CD4-positive, alpha-beta memory T cell (primary cell): ENCODE measurements at places on chromosomes 1 and 21.

DNA sequence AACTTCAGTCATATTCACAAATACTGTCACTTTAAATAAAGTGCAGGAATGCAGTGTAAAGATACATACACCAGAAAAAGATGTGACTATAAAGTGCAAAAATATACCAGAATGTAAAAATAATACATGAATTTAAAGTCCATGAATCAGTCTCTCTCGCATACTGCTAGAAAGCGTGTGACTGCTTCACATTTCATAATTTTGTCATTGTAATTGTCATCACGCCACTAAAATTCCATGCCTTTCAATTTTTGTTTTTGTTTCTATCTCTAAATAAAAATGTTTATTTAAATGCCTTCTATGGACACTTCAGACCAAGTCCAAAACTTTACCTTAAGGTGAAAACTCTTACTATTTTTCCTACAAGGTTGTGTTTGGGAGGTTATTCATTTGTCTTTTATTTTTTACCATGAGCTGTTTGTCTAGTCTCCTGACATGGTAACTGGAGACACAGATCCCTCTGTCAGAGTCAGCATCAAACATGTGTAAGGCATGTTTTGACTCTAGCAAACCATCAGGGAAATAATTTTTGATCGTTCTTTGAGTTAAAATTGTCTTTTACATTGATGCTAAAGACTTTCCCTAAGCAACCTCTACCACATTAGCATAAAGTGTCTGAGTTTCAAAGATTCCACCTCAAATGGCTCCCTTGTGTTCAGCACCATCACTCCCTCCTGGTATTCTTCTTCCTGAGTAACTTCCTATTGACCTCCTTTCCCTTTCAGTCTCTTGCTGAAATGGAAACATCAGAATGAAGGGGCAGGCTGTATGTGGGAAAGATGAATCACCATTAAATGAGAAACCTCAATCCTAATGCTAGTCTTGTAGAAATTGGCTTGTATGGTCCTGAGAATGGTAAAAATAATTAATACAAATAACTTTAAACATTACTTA, 14.0 kb upstream of the AIM2 start:
- DNase-seq, result no peak

DNA sequence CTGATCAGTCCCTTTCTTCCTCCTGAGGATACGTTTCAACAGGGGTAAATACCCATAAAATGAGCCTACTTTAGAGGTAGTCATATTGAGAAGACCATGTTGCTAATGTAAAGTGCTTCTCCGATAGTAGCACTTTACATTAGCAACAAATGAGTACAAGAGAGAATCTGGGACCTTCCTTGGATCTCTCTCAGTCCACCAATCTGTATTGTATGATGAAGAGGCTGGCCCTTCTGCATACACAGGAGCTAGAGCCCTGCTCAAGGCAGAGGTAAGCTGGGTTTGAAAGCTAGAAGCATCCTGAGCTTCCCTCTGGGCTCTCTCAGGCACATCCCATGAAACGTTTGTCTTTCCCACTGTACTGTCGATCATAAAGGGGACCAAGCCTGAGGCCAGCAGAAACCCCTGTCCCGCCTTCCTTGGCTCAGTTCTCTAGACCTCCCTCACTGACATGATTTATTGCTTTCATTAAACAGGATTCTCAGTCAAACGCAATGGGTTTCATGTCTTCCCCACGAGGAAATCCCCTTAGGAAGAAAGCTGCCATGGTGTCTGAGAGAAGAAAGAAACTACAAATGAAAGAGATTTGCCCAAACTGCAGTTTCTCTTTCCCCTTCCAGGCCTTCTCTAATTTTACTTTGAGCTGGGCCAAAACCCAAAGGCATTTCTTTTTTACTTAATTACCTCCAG, 62.8 kb upstream of the BCAR3 start:
- DNase-seq, result no peak

DNA sequence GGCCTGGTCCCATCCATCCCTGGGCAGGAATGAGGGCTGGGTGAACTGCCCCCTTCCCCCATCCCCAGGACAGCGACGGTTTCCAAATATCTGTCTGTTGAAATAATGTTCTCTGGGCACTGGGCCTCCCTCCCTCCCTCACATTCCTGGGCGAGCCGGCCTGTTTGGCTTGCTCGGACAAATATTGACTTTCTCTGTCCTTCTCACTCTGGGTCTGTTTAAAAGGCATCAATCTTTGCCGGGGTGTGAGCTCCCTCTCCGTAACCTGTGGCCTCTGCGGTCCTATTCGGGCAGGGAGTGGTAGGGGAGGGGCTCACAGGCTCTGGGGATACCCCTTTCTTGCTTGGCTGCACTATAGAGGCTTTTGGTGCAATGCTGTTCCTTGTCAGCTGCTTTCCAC, 40.2 kb downstream of the FOXD2 start:
- no peak for DNase-seq

GRCh38 chr1:17375651-17376050, 3.7 kb downstream of the PADI6 start:
- no peak for DNase-seq

- no peak for DNase-seq
Observed at GRCh38 chr21:40053007-40053406, 185.8 kb downstream of the PCP4 start.

GRCh38 chr1:178926046-178926445, 55.2 kb upstream of the ANGPTL1 start:
- no peak for DNase-seq

DNA sequence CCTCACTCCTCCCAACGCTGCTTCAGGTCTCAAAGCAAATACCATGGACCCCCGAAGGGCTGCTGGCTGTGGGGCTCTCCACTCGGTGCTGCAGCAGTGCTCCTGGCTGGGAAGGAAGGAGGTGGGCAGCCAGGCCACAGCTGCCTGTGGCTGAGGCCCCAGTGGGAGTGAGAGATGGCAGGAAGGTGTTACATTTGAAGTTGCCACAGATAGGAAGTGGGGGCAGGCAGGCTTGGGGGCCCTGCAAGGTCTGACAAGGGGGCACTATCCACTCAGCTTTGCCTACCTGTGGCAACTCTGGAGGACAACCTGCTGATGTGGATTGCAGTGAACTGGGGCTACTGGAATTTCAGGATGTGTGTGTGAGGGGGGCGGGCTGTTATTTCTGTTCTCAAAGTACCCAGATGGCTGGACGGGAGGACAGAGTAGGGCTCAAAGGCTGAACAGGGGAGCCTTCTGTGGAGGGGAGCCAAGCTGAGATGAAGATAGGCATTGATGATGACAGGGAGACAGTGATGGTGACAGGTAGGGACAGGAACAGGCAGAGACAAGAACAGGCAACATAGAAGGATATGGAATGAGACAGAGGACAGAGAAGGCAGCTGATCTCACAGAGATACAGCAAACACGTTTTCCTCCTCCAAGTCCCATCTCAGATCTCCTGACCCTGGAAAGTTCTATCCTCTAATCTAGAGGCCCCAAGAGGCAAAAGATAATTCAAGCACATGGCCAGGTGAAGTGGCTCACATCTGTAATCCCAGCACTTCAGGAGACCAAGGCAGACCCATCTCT, 1.8 kb downstream of the ZNF683 start:
- DNase-seq, result no peak

DNA sequence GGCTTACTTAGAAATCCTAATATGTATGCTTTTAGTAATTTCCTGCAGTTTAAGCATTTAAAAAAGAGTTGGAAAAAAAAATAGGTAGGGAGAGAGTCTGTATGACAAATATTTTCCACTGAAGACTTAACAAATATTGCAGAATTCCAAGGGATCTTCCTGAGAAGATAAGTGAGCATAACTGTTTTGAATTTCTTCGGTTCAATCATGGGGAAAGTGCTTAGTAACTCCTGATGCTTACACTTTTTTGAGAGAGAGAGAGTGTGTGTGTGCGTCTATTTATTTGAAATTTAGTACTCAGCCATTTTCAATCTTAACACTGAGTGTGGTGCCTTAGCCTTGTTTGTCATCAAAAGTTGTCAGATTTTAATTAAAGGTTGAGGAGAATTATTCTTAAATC, 18.5 kb downstream of the SON start:
- no peak for DNase-seq

- DNase-seq, result no peak
Observed at GRCh38 chr1:229114315-229114714, 156.6 kb upstream of the RAB4A start.

- no peak for DNase-seq
Observed at GRCh38 chr1:34787461-34788420, 5.1 kb upstream of the GJA4 start.

DNA sequence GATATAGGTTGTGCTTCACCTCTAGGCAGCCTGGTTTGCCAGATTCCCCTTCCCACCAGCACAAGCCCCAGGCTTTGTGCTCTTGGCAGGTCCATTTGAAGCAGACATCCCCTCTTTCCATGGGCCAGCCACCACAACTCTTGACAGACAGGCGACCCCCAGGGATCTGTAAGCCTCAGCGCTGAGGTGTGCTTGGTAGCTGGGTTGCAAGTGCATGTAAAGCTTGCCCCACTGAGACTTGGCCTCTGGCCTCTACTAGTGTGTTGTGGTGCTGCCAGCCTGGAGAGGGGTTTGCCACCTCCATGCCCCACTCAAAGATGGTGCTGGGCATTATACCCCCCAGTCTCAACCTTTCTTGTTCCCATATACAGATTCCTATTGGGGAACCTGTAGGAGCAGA, 103.9 kb downstream of the HMCN1 start:
- DNase-seq, result no peak

DNA sequence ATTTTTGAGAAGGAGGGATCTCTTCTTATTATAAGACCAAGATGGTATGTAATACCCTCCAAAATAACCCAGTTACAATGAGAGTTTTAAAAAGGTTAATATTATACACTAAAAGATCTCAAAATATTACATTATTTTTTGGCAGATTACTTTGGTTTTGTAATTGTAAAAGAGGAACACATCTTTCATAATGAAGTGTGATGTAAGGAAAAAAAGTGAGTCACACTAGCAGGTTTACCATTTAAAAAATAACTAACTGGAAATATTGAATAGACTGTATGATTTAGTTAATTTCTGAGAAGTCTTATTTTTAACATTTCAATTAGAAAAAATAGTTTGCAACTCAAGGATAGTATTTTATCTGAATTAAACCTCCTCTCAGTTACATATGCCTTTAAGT, 1.1 kb downstream of the F5 start:
- no peak for DNase-seq

- DNase-seq, result no peak
Observed at GRCh38 chr21:42555756-42556438, 42.2 kb downstream of the SLC37A1 start.

GRCh38 chr1:189513091-189513490, 964.6 kb downstream of the BRINP3 start:
- DNase-seq, result no peak

DNA sequence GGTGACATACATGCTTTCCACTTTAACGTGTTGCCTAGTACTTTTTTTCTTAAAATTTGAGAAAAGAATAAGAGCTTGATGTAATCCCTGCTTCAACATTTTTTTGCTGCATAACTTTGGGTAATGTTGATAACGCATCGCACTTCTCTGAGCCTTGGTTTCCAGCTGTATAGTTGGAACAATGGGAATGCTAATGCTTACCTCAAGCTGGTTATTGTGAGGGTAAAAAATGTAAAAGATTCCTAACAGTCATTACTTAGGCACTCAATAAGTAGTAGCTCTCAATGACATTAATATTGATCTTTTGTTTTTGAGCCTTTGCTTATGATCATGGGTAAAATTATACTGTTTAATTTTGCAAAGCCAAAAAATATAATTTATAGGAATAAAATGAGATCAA, 683.3 kb upstream of the CXADR start:
- no peak for DNase-seq

DNA sequence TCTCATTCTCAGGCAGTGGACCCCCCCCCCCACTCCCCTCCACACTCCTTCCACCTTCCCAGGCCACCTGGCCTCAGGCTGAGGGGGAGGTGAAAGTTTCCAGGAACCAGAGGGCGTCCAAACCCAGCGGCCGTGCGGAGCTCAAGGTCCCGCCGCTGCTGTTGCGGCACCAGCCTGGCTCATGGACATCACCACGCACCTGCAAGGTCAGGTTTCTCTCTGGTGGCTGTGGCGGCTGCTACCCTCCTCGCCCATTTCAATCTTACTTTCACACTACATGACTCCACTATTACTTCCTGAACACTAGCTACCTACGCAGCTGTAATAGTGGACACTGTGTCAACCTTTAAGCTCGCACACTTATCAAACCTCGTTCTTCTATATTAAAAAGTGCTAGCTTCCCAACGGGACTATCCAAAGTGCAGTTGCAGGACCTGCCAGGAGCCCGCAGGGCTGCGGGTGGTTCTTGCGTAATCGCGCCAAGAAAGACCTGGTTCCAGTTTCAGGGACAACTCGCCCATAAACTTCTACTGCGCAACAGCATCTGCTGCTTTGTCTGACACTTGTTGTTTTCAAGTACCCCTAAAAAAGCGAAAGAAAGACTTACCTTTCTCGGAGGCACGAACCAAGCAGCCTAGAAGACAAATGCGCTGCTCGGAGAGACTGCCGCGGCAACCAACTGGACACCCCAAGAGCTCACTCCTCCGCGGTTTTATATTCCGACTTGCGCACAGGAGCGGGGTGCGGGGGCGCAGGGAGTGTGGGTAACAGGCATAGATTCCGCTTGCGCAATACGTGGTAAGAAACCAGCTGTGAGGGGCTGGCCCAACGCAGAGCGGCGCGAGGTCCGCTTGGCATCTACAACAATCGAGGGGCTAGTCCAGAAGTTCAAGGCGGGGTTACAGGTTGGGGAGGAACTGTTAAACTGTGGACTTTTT, at the start of gene DIRAS3:
Gene DIRAS3 (minus strand): TSS at position 687 of the 938 bp plus-strand sequence. CDS start 3,330 bp downstream, outside the sequence.
- DNase-seq, result no peak

DNA sequence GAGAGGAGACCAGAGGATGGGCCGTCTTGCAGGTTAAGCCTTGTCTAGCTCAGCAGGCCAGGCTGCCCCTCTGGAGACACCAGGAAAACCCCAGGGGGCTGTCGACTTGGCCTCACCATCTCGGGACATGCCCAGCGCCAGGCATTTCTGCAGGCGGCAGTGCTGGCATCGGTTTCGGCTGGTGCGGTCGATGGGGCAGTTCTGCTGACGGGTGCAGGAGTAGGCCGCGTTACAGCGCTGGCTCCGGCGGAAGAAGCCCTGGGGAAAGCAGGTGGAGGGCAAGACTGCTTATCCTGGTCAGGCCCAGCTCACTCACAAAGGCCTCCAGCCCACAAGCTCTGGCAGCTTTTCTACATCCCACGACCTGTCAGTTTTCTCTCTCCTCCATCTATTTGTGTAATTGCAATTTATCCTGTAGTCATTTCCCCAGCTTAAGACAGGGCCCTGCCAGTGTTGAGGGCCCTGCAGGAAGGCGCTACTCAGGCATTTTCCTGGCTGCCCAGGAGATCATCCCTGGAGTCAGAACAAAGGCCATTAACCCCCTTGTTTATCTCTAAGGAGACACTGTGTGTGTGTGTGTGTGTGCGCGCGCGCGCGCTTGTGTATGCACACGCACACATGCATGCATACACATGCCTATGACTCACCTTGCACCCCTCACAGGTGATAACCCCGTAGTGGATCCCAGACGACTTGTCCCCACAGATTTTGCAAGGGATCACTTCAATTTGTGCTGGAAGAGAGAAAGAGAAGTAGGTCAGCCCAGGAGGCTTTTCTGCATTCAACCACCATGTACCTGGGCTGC, 11.5 kb upstream of the LINGO4 start:
- DNase-seq, result no peak
